ENCODE measurements at places on chromosomes 4 and X.

GRCh38 chr4:117577686-117578311 lies 456.5 kb upstream of the NDST3 start:
- DNase-seq: no peak

DNA sequence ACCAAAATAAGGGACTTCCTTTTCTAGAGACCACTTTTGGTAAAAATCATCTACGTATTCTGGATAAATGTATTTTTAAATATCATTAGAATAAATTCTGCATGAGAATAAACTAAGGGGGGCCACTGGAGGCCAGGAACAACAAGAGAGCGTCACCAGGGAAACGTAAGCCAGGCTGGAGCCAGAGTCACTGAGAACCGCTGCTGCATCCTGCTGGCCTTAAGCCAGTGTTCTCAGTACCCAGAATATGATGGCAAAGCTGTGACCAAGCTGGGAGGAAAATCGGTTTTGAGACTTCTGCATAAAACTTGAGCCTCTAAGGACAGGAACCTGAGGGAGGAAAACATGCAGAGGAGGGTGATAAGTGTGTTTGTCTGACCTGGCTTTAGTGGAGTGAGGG lies 63.0 kb upstream of the FAM9A start:
- DNase-seq: no peak

- no peak for DNase-seq
Observed at GRCh38 chrX:10617999-10618351, 2.4 kb downstream of the MID1 start.

DNA sequence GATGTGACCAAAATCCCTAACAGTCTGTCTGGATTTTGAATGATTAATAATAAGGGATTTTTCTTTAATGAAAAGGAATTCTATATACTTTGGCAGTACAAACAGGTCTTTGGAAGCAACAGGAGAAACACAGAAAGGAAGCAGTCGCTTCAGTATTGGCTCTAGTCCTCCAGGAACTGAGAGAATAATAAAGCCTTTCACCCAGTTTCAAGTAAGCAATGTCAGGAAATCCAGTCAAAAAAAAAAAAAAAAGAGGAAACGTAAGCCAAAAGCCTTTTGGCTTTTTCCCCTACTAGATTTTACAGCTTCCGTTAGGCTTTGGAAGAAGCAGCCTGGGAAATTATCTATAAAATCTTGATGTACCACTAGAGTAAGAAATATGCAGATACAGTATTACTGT lies 61.7 kb upstream of the HDAC8 start:
- DNase-seq: no peak

DNA sequence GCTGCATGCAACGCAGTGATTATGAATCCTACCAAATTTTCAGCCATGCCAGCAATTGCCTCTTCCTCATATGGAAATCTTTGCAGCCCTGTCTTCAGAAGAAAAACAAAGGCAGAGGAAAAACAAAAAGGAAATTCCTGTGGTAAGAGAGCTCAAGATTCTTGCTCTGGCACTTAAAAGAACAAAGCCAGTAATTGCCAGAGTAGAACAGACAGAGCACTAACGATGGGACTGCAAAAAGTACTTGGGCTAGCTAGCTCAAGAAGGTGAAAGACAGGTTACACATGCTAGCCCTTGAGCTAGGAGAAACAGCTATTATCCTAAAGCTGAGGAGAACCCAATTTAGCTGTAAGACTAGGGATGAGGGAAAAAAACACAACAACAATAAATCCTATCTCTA lies 582.3 kb downstream of the KCNIP4 start:
- DNase-seq: no peak

GRCh38 chrX:121570072-121570841 lies 522.8 kb downstream of the GLUD2 start:
- no peak for DNase-seq

GRCh38 chr4:180766045-180766444 lies 1477.2 kb upstream of the TENM3 start:
- no peak for DNase-seq

- no peak for DNase-seq
Observed at GRCh38 chr4:137705171-137705783, 173.0 kb upstream of the PCDH18 start.

DNA sequence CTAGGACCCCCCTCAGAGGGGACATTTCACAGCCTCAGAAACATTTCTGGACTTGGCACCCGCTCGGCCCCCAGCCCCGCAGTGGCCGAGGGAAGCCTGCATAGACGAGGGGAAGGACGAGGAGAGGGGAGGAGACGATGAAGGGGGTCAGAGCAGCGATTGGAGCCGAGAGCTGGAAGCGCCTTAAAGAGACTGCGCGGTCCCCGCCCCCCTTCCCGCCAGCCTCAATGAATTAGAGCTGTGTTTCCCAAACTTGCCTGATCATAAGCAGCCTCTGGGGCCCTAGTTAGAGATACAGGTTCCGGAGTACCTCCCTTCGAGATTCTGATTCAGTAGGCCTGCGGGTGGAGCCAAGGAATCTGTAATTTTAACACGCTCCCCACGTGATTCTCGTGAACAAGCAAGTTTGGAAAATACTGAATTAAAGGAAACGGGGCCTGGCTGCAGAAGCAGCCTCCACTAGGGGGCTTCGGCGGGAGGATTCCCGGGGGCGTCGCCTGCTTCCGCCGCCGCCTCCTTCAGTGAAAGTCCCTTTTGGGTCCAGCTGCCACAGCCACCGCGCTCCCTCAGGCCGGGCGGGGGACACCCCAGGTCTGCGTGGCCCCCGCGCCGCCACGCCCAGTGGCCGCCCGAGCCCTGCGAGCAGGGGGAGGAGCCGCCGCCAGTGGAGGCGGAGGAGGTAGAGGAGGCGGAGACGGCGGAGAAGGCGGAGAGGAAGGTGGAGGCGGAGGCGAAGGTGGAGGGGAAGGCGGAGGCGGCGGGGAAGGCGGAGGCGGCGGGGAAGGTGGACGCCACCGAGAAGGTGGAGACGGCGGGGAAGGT lies at the start of gene USP27X:
Gene USP27X, plus strand, starts transcription at position 651 of the 822 bp plus-strand sequence. CDS start 824 bp downstream, outside the sequence.
- peak; percentile 50 for DNase-seq

- no peak for DNase-seq
Observed at GRCh38 chrX:155115174-155115819, 44.0 kb downstream of the BRCC3 start.

GRCh38 chrX:131393426-131393825 lies 104.3 kb upstream of the IGSF1 start:
- no peak for DNase-seq

DNA sequence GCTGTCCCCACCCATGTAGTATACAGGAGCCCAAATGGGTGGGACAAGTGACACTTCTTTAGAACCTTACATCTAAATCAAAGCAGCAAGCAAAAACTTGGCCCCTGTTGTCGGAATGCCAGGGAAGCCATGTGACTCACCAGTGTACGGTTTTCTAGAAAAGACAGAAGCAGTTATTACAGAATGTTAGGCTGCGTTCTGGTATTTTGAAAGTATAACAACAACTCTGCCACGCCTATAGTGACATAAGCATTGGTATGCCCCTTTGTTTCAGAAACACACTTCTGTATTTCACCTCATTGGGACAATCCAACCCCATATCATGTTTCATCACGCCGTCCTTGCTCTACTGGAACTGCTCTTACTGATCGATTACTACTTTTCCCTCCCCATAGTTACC lies 14.8 kb downstream of the PDHA1 start:
- no peak for DNase-seq

DNA sequence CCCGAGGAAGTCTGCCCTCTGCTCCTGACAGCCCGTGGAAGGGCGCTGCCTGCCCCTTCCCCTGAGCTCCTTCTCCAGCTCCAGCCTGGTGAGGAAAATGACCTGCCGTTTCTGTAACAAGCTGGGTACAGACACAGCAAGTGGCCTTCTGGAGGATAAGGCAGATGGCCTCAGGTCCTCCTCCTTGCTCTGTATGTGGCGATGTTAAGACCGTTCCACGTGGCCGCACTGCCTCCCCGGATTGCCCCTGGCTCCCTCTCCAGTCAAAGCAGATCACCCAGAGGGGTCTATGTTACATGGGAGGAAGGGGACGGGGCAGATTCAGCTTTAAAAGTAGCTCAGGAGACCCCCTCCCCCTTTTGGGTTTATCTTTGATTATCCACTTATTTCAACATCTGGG lies 80.3 kb upstream of the GATB start:
- no peak for DNase-seq

DNA sequence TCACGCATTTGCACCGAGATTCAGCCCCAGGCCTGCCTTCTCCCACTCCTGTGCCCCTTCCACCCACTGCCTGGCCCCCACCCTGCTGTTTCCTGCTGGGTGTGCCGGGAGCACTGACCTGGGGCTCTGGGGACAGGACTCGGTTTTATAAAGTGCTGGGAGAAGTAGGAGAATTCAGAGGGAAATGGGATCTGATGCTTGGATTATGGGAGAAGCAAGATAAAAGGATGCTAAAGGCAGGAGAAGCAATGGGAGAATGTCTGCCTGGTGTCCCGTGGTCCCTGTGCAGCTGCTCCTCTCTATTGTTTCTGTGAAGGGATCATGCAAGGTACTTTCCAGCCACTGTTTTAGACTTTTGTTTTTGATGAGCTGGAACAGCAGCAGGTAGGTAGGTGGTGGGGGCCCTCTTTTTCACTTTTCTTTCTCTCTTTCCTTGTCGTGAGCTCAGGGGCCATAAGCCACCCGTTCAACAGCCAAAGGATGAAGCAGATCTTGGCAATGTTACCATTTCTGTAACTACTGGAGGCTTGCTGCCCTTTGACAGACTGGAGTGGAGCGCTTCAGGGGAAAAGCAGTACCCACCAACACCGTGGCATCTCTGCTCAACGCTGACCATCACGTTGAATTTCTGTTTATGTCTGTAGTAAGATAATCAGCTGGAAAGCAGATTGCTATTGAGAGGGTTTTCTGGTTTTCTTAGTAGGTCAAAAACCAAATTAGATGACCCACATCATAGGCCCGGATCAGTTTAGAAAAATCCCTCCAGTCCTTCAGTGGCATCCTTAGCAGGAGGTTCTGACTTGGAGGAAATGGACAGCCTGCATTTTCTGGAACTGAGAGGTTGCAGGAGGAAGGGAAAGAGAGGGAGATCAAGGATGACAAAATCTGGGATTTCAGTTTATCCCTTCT lies 63.8 kb upstream of the ENPP6 start:
- DNase-seq: no peak

- DNase-seq: no peak
Observed at GRCh38 chrX:142686653-142687283, 339.0 kb upstream of the SPANXN4 start.

- no peak for DNase-seq
Observed at GRCh38 chr4:108114503-108114902, 54.2 kb downstream of the LEF1 start.

GRCh38 chr4:118758293-118758692 lies 73.1 kb downstream of the METTL14 start:
- no peak for DNase-seq

DNA sequence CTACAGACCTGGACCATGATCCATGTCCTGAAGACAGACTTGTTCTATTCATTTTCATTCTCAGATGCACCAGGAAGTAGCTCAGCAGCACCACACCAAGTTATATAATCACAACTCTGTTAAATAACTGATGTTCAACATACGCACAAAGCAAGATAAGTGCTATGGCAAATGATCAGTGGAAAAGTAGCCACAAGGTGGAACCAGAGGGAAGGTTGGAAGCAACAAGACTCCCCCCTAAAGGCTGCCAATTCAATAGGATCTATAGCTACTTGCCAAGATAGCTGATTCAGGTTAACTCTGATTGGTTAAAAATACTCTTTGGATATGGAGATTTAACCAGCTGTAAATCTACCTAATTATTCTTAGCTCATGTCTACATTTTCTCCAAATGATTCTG lies 23.7 kb upstream of the FAM47B start:
- DNase-seq: no peak

DNA sequence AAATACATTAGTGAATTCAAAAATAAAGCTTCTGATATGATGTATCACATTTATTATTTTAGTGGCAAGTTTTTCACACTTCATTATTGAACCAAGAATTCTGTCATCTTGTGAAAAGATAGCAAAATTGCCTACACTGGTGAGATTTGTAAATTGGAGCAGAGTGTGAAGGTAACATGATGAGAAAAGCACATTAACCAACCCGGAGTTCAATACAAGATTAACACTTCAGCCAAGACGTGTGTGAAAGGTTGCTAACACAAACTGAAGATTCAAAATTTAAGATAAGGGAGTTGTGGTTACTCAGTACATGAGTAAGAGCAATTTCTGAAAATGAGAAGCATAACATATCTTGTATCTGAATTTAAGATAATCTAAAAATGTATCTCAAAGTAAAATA lies 346.7 kb downstream of the PDHA2 start:
- DNase-seq: no peak

- DNase-seq: no peak
Observed at GRCh38 chrX:11887175-11887574, 129.1 kb downstream of the MSL3 start.

DNA sequence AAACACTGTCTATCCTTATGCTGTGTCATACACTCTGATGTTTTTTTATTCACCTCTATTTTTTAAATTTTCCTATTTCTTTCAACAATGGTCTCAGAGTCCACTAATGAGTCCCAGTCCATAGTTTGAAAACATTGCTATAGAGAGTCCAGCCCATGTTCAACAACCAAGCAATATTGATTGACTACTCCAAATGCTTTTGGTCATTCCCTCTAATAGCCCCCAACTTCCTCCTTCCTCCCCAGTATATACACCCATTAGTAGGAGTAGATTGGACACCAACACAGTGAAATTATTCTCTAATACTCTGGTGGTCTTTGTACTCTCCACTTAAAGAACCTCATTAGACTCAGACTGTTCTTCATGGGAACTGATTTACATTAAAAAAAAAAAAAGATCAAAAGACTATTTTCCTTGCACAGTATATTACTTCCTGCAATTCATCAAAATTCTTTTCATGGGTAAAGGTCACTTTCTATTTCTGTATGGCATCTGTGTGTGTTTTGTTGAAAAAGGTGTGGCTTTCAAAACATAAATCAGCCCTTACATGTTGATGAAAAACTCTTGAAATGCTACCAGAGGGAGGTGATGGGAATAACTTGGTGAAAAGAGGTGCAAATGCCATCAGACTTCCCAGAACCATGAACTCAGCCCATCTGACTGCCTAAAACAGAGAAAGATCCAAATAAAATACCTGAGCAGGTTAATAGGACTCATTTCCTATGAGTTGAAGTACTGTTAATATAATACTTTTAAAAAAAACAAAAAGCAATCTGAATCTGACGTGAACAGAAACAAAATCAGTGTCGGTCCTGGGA lies 250.3 kb upstream of the KLF3 start:
- DNase-seq: no peak

GRCh38 chr4:47525154-47525819 lies 40.2 kb downstream of the ATP10D start:
- no peak for DNase-seq

- DNase-seq: no peak
Observed at GRCh38 chr4:90857081-90857820, 730.1 kb downstream of the CCSER1 start.
